Naive thymus-derived CD8-positive, alpha-beta T cell (primary cell): ENCODE measurements at places on chromosomes 2 and 18. TPM values are rescaled to one million over a fixed set of nuclear protein-coding genes. Genes with fewer than 3 reads are reported as not detected.

The ANKRD23 gene
- 13.1 TPM for total RNA-seq

The DAPL1 gene
- not detected for total RNA-seq

The PIEZO2 gene
- total RNA-seq, result not detected

The DAW1 gene
- not detected for total RNA-seq

The HOXD10 gene
- not detected for total RNA-seq

The DES gene
- total RNA-seq, result not detected

The GALNT14 gene
- total RNA-seq, result 0.36 TPM

The AMER3 gene
- total RNA-seq, result not detected

The PFN4 gene
- not detected for total RNA-seq

The CYP26B1 gene
- total RNA-seq, result not detected

The CXCR2 gene
- not detected for total RNA-seq

The SCG2 gene
- not detected for total RNA-seq

The C2orf92 gene
- total RNA-seq, result 21.2 TPM

The AFF3 gene
- 11.9 TPM for total RNA-seq

The EML6 gene
- total RNA-seq, result 3.3 TPM
